ENCODE measurements at places on chromosomes 2 and 18.

DNA sequence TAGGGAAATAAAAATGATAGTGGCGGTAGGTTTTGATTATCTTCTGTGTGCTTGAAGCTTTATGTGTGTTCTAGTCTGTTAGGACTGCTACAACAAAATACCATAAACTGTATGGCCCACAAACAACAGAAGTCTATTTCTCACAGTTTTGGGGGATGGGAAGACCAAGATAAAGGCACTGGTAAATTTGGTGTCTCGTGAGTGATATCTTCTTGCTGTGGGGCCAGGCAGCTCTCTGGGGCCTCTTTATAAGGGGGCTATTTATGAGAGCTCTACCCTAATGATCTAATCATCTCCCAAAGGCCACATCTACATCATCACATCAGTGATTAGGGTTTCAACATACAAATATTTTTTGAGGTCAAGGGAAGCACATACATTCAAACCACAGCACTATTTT is 86.8 kb upstream of the SPHKAP start:
- DNase-seq, result no peak

GRCh38 chr18:48952287-48953103 is 1.7 kb upstream of the SMAD7 start:
- DNase-seq, result peak; percentile 89

- peak; percentile 36 for DNase-seq
Measured at GRCh38 chr2:127047054-127047453, 59.9 kb downstream of the BIN1 start.

DNA sequence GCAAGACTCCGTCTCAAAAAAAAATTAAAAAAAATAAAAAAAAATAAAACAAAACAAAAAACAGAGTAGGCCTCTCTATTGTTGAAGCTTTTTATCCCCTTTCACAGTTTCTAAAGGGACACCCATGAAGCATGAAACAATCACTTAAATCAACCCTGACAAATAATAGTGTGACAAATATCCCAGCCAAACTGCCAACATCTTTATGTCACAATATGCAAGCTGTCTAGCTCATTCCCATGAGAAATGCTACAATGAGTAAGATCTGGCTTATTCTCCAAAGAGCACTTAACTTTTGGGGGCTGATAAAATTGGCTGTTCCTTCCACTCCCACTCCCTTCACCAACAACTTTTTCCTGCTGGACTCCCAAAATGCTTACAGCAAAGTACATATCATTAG is 21.7 kb upstream of the ABCA12 start:
- DNase-seq, result no peak

DNA sequence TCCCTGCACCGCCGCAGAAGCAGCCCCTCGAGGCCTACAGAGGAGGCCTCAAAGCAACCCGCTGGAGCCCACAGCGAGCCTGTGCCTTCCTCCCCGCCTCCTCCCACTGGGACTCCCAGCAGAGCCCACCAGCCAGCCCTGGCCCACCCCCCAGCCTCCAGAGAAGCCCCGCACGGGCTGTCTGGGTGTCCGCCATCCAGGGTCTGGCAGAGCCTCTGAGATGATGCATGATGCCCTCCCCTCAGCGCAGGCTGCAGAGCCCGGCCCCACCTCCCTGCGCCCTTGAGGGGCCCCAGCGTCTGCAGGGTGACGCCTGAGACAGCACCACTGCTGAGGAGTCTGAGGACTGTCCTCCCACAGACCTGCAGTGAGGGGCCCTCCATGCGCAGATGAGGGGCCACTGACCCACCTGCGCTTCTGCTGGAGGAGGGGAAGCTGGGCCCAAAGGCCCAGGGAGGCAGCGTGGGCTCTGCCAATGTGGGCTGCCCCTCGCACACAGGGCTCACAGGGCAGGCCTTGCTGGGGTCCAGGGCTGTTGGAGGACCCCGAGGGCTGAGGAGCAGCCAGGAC is 31.2 kb downstream of the GPC1 start:
- DNase-seq, result peak; percentile 38
